ENCODE measurements at places on chromosomes 3 and 15.

DNA sequence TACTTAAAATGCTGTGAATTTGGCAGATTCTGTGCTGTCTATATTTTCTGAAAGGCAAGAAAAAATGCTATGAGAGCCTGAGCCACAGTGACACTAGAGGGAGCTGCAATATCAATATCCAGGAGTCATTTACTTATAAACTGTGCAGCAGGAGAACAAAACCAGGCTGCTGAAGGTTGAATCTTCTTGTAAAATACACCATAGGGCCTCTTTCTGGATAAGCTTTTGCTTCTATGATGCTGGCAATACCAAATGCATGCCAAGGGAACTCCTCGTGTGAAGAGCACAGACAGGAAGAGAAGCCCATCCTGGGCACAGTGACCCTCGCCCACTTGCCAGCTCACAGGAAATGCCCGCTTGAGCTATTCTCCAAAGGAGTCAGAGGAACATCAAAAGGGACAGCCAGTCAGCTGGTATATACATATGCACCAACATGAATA, 48.0 kb upstream of the TSPAN3 start:
- no peak for DNase-seq

GRCh38 chr3:72901840-72902239, 14.0 kb downstream of the GXYLT2 start:
- no peak for DNase-seq

DNA sequence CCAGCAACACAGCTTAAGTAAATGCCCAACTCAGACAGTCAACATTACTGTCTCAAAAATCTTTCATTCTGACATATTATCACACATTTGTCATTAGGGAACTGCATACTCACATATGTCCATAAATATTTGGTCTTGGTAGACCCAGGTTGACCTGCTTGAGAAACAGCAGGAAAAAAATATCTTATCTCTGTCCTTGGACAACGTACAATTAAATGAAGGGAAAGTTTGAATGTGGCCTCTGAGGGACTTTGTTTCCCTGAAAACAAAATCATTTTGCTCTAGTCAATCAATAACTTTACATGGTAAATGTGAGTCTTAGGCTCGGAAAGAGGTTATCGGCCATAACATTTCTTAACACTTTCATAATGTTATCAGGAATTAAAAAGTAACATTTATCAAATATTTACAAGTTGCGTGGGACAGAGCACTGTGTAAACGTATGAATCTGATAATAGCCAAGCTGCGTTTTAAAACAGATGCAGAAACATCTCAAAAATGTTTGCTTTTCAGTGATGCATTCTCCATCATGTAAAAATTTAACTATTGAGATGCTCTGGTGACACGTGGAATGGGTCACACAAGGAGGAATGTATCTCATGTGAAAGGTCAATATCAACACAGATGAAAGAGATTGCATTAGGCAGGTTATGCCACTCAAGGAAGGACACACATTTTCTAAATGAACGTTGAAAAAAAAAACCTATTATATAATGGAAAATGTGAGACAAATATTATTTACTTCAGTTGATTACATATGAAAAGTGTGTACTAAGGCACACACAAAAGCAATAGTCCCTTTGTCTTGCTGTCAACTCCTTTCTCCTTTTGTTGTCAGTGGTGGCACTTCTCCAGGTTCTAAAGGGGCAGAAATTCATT, 304.4 kb downstream of the WDR72 start:
- no peak for DNase-seq

DNA sequence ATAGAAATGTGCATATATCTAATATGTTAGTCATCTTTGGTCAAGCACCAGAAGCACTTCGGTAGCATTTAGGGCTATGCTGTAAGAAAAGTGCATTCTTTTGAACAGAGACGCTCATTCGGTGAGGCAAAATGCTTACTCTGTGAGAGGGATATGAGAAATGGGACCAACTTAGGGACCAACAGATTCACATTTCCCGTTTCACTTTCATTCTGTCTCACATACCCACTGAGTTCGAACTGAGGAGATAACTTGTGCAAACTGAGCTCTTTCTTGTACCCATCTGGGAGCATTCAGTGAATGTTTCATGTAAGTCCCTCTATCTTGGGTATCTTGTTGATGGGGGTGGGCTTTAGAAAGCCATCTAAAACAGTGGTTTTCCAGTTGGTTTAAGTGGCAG, 135.3 kb downstream of the FEZF2 start:
- no peak for DNase-seq

DNA sequence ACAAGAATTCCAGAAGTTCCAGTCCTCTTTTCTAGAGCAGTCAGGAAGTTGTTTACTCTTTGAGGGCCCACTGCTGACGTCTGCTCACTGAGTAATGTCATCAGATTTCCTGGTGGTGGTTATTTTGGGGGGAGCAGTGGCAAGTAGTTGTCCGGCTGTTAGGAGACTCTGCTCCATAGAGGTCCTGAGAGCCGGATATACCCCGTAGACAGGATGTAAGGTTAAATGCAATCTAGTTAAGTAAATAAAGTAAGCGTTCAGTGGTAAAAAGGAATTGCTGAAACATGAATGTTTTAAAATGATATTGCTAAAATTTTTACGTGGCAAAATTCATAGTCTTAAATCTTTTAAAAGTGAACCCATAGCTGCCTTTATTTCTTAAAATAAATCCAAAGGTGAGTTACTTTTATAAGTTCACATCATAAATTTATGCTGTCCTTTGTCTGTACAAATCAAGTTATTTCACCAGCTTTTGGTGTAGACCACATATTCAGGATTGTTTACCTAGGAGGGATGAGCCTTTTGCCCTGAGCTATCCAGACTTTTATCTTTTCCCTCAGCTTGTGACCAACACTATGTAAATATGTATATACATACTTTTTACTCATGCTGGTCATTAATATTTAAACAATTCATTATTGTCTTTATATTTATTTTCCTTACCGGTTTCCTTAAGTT, 65.8 kb downstream of the PDE8A start:
- no peak for DNase-seq

GRCh38 chr3:8458711-8459110, 42.9 kb upstream of the LMCD1 start:
- no peak for DNase-seq

- no peak for DNase-seq
Observed at GRCh38 chr3:82100378-82100777, 338.9 kb upstream of the GBE1 start.

DNA sequence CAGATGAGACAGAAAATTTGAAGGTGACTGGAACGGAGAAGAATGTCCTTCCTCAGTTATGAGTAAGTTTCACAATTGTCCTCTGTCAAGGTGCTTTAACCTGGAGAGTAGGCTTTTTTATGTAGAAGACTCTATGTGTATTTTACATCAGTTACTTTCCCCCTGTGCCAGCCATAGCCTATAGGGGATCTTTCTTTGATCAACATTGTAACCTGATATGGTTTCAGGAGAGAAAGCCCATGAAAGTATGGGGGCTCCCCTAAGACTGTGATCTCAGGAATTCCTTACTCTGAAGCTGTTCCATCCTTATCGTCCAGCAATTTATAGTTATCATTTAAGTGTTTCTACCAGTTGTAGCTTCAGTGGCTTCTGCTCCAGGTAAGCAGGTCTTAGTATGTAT, 1076.3 kb upstream of the EPHA6 start:
- no peak for DNase-seq

DNA sequence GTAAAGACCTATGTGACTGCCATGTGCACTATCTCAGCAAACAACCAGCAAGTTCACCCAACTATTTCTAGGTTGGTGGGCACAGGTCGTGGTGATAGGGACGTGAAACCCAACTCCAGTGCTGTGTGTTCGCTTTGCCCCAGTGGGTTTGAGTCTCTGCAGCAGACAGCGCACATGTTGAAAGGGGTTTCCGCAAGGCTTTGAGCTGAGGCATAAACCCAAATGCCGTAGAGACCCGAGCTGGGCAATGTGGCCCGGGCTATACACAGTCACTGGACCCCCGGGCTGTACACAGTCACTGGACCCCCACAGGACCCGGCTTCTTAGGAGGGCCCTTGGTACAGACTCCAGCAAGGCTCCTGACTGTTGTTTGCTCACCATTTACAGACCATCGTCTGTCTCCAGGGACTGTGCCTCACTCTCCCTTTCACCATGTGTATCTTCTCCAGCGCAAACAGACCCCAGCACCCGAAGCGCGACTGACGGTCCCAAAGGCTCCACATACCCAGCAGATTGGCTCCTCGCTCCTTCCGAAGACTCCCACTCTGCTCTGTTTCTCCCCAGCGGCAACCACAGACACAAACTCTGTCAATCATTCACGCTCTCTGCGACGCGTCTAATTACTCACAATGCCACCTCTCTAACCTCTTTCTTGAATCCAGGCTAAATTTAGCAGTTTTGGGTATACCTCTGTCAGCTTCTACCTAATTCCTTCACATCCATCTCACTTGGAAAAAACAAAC, 31.2 kb downstream of the PCSK6 start:
- no peak for DNase-seq

GRCh38 chr15:91517491-91518200, 335.9 kb upstream of the SLCO3A1 start:
- DNase-seq = no peak

DNA sequence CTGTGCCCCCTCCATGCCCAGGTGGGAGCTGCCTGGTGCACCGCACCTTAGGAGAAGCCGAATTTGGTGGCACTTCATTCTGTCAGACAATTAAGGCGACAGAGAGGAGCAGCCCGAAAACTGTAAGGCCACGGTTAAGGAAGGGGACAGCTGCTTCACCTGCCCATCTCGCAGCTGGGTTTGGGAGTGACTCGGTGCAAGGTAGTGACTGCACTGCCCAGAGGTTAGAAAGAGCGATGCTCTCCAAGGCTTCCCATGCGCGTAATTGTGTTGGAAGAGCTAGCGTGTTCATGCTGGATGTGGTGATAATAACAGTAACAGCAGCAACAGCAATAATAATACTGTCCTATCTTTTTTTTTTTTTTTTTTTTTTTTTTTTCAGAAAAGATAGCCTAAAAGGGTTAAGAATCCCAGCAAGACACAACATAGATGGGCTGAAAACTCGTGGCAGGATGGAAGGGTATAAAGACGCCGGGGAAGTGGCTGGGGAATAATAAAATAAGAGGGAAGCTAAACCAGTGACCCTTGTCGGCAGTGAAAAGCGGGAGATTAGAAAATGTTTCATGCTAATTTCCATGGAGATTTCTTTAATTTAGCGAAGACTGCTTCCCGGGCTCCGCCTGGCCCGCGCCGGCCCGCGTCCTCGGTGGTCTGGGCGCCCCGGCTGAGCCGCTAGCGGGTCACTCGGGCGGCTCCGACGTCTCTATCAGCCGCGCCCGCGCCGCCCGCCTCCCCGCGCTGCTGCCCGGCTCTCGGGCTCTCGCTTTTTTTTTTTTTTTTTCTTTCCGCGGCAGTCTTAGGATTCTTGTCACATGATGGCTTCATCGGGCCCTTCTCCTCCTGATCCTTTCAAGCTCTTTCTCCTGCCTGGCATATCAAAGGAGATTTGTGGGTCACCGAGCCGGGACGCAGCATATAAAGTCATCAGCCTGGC, 617.1 kb downstream of the NR2F2 start:
- DNase-seq = no peak

DNA sequence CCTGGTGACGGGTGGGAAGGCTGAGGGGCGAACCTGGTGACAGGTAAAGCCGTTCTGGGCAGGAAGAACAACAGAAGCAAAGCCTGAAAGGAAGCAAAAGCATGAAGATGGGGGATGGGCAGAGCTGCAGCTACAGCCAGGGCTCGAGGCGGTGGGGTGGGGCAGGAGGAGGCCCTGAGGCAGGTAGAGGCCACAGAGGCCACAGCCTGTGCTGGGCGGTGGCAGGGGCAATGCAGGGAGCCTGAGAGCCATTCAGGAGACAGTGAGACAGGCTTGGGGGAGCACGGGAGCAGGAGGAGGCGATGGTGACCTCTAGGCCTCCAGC, 8.2 kb downstream of the PCSK6 start:
- DNase-seq = no peak

DNA sequence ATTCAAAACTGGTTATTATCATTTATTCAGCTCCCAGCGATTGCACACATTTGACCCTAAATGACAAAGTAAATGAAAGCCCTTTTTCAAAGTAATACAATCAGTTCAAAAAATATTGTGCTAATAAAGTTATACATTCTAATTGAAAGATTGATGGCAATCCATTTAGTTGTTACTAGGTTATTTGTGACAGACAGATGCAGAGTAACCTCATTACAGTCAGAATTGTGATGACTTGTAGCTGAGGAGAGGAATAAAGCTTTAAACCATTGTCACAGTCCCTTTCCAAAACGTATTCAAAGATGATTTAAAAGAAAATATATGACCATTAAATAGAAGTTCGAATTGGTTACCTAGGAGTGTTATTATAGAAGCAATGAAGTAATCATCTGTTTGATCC, 86.1 kb downstream of the ROBO2 start:
- DNase-seq = no peak

DNA sequence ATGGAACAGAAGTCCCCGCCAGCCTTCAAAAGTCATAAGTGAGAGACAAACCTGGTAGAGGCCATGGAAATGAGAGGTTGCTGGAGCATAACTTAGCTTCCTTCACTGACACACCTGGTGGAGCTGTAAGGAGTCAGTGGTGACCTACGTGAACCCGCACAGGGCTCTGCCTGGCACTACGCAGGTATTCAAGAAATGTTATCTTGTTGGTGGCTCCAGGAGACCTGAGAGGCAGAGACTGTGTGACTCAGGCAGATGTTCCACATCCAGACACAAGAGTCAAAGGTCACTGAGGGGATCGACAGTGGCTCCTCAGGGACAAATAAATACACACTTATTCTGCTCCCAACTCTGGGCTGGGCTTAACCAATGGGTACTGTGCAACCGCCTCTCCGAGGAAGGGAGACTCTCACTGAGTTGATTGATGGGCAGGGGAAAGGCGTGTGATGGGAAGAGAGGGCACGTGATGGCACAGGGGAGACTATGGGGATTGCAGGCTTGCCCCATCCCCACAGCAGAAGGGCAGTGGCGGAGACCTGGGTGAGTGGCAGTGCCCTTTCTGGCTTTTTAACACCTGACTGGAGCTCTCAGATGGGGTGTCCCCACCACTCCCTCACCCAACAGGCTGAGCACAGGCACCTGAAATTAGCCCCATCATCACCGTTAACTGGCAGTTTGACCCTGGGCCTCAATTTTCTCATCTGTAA, 111.7 kb upstream of the SMAD3 start:
- no peak for DNase-seq

GRCh38 chr3:119342176-119342575, 48.0 kb downstream of the ARHGAP31 start:
- DNase-seq = no peak

- DNase-seq = no peak
Observed at GRCh38 chr3:116836286-116836685, 126.7 kb downstream of the TUSC7 start.

DNA sequence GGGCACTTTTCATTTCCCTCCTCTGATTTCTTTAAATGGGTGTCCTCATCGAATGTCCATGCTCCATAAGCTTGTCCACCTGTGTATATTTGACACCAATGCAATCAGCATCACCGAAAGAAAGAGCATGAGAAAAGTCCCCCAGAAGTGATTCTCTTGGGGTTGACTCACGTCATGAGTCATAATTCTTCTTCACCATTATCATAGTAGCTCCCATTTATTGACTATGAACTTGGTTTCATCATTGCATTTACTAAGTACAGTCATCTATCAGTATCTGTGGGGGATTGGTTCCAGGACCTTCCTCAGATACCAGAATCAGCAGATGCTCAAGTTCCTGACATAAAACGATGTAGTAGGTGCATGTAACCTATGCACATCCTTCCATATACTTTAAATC, 372.5 kb upstream of the CFAP20DC start:
- DNase-seq = no peak

Data from stimulated activated CD4-positive, alpha-beta T cell treated with anti-CD3 and anti-CD28 coated beads, Interleukin-12 subunit alpha, Interleukin-12 subunit beta, amount 100 ng/mL, for 4 hours (primary cell).